ENCODE measurements at places on chromosomes 12 and 14.

DNA sequence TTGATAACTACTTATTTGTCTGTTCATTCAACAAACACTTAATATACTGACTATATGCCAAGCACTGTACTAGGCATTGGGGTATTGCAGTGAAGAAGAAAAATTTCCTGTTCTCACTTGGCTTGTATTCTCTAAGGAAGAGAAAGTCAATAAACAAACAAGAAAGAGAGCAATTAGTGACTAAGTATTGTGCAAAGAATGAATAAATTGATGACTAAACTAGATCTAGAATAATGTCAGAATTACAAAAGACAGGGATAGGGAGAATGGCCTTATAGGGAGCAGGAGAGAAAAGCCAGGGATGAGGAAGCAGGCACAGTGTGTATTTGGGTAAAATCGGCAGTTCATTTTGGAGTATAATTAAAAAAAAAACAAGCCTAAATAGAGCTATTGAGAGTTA lies 4.2 kb upstream of the LIN7A start:
- no peak for DNase-seq

- DNase-seq, result no peak
Observed at GRCh38 chr14:31951638-31951964, 125.5 kb upstream of the ARHGAP5 start.

DNA sequence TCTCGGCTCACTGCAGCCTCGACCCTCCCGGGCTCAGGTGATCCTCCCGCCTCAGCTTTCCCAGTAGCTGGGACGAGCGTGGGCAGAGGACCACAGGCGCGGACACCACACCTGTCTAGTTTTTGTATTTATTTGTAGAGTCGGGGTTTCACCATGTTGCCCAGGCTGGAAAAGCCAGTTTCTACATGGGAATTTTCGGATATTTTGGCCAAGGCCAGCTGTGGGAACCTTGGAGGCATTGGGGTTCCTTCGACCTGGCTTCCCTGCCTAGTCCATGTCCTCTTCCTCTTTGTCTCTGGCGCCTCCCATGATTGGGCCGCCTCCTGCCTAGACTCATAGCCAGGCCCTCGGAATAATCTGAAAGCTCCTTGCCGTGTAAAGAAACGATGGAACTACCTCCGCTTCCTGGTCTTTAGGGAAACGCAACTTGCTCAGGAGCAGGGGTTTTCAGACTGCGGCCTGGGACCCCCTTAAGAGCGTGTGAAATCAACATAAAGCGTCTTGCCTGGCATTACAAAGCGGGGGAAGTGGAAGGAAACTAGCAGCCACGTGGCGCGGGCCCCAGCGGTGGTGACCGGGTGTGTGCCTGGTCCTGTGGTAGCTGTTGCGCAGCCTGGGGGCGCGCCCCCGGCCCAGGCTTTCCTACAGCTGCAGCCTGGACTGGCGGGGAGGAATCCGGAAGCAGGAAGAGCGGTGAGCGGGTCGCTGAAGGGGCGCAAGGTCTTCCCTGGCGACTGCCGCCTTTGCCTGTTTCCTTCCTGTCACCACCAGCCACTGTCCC lies 1.4 kb upstream of the HSP90AA1 start:
- DNase-seq, result no peak

GRCh38 chr12:119375075-119375882 lies 40.8 kb downstream of the CCDC60 start:
- no peak for DNase-seq

GRCh38 chr14:74502236-74503019 lies 8.9 kb downstream of the ISCA2 start:
- DNase-seq, result no peak

- DNase-seq, result no peak
Observed at GRCh38 chr14:31834616-31835015, 242.5 kb upstream of the ARHGAP5 start.

GRCh38 chr12:3207175-3207574 lies 130.0 kb downstream of the TSPAN9 start:
- DNase-seq, result no peak

GRCh38 chr12:111105294-111105693 lies 184.9 kb upstream of the MYL2 start:
- DNase-seq, result no peak

GRCh38 chr12:9364224-9365176 lies 156.3 kb upstream of the PZP start:
- no peak for DNase-seq

DNA sequence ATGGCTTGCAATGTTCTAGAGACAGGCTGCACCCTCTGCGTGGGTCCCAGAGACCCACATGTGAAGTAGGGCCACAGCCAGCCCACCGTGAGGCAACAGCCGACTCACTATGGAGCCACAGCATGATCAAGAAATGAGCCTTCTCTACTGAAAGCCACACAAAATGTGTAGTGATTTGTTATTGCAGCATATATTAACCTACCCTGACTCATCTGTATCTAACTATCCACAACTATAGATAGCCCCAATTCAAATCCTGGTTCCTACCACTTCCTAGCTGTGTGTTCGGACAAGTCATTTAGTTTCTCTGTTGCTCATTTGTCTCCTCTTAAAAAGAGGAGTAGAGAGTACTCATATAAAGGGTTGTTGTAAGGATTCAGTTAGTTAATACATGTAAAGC lies 1152.3 kb downstream of the BCL11B start:
- no peak for DNase-seq

- no peak for DNase-seq
Observed at GRCh38 chr12:68806488-68807237, 1.3 kb upstream of the MDM2 start.

DNA sequence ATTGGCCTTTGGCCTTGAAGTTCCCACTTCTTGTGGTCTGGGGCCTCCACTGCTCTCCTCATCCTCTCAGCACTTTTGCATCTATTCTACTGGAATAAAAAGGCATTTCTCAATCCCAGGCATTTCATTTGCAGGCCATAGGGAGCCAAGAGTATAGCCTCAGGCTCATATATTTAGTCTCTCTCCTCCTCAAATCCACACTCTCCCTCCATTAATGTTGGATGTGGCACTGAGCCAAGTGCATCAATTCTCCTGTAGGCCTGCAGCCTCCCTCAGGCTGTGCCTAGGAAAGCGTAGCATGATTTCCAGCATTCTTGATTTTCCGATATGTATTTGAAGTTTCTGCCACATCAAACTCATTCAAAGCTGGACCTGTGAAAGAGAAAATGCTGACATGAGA lies 211.5 kb upstream of the CPNE8 start:
- DNase-seq, result no peak

- no peak for DNase-seq
Observed at GRCh38 chr14:67650151-67650550, 24.3 kb downstream of the VTI1B start.

GRCh38 chr14:78746086-78746595 lies 576.0 kb downstream of the NRXN3 start:
- no peak for DNase-seq

DNA sequence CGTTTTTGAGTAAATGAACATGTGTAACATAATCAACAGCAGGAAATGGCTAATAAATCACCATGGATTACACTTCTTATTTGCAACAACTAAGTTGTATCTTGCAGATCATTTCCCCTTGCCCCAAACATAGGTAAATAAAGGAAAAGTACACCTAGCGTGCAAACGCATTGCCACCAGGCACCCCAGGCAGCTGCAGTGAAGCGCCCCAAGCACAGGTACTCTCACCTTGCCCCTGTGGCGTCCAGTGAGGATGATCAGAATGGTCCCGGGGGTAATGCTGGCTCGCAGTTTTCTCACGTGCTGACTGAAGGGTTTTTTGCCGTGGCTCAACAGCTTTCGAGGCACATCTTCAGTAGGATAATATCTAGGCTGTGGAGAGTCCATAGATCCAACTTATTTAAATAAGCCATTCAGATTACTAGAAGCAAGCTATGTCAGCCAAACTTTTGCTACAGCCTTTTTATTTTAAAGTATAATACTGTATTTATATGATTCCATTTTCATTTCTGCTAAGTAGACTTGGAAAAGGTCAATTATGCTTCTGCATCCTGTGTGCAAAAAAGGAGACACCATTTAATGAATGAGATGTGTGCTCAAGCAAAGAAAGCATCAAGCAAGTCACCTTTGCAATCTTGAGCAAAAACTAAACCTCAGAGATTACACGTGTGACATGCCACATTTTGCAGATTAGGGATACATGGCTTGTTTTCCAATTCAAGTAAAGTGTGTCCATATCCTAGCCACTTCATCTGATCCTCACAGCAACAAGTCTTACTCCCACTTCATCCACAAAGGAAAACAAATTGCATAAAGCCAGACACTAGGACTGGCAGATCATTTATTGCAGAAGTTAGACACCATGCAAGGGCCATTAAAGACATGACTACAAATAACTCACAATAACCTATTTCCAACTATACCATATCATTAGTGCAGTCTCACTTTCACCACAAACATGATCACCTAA lies 2.6 kb downstream of the RPL6 start:
- DNase-seq, result no peak

- no peak for DNase-seq
Observed at GRCh38 chr14:59282378-59282765, 93.9 kb downstream of the DAAM1 start.

- no peak for DNase-seq
Observed at GRCh38 chr12:53048780-53049401, 974 bp upstream of the TNS2 start.
